ENCODE measurements at places on chromosomes 4 and X. TPM values are rescaled to one million over a fixed set of nuclear protein-coding genes. Genes with fewer than 3 reads are reported as not detected.

GCNA gene
- total RNA-seq, result 0.99 TPM

PDE6B gene
- 5.5 TPM for total RNA-seq

FRG2 gene
- total RNA-seq, result not detected

KCTD8 gene
- total RNA-seq, result not detected

REELD1 gene
- 0.20 TPM for total RNA-seq

S100P gene
- total RNA-seq, result 26.0 TPM

C1QTNF7 gene
- total RNA-seq, result 3.7 TPM

CXCL3 gene
- 0.49 TPM for total RNA-seq

EVC gene
- total RNA-seq, result 24.5 TPM

AP1S2 gene
- total RNA-seq, result 38.4 TPM

DDIT4L gene
- 8.5 TPM for total RNA-seq
